Hepatocyte (in vitro differentiated cells): ENCODE measurements at places on chromosomes 4 and X. TPM values are rescaled to one million over a fixed set of nuclear protein-coding genes. Genes with fewer than 3 reads are reported as not detected.

The CCDC149 gene
- total RNA-seq = 8.3 and 13.3 TPM in 2 replicates

- no peak for DNase-seq
- H3K36me3 ChIP-seq = no peaks in the 10 kb centered on the region
- peak overlapping the region; percentile 45 for H3K27ac ChIP-seq
- H3K4me1 ChIP-seq = no peaks in the 10 kb centered on the region
- no peaks in the 10 kb centered on the region for H3K27me3 ChIP-seq
- H3K4me3 ChIP-seq = no peak overlapping the region
Observed at GRCh38 chrX:31223817-31224216, 152.0 kb upstream of the FTHL17 start.

DNA sequence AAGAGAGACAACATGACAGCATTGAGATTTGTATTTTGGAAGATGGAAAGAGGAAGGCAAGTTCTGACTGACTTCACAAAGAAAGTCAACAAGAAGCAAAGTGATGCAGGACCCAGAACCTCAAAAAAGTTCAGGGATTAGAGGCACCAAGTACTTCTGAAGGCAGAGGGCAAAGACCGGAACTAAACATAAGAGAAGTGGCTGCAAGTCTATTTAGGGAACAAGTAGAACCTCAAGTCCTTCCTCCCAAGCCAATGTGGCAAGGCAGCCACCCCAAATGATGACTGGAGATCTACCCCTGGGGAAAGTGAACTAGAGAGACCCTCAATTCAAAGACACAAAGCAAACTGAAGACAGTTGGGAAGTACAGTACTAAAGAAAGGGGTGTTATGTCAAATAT, 46.6 kb downstream of the SLC39A8 start:
- H3K4me3 ChIP-seq = no peak overlapping the region
- no peak for DNase-seq
- no peak overlapping the region for H3K27ac ChIP-seq
- H3K36me3 ChIP-seq = no peaks in the 10 kb centered on the region
- H3K4me1 ChIP-seq = no peaks in the 10 kb centered on the region

The DCUN1D4 gene
- 33.6 and 39.9 TPM in 2 replicates for total RNA-seq

The TMEM255A gene
- 0.44 and 0.77 TPM in 2 replicates for total RNA-seq

The SMARCA1 gene
- total RNA-seq = 118 and 119 TPM in 2 replicates

DNA sequence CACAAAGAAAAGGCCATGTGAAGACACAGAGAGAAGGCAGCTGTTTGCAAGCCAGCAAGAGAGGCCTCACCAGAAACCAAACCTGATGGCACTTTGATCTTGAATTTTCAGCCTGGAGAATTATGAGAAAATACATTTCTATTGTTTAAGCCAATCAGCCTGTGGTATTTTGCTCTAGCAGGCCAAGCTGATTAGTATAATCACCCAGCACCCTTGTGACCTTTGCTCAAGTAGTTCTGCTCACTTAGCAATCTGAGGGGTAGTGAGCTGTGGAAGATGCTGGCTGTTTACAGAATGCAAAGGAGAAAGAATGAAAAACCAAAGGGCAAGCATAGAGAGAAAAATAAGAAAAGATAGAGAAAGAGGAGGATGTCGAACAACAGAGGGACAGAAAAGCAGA, 396.4 kb upstream of the BOD1L1 start:
- H3K4me1 ChIP-seq = peaks cover 6% of the 10 kb centered on the region
- H3K36me3 ChIP-seq = no peaks in the 10 kb centered on the region
- H3K27ac ChIP-seq = peak overlapping the region; percentile 44
- no peak for DNase-seq
- H3K4me3 ChIP-seq = no peak overlapping the region
- H3K27me3 ChIP-seq = no peaks in the 10 kb centered on the region

The ALAS2 gene
- total RNA-seq = 0.36 TPM in 1 of 2 replicates, not detected in the other

DNA sequence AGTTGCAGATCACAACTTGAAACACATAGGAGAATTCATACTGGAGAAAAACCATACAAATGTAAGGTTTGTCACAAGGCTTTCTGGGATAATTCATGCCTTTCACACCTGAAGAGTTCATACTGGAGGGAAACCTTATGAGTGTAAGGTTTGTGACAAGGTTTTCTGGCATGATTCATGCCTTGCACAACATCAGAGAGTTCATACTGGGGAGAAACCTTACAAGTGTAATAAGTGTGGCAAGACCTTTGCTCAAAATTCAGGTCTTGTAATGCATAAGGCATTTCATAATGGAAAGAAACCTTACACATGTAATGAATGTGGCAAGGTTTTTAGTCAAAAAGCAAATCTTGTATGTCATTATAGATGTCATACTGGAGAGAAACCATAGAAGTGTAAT, 58.8 kb upstream of the ENPEP start:
- H3K27ac ChIP-seq = no peak overlapping the region
- no peak overlapping the region for H3K4me3 ChIP-seq
- DNase-seq = no peak
- no peaks in the 10 kb centered on the region for H3K27me3 ChIP-seq

GRCh38 chr4:143360838-143361625, 24.4 kb downstream of the GAB1 start:
- peak overlapping the region; percentile 91 for H3K27ac ChIP-seq
- no peak for DNase-seq
- H3K36me3 ChIP-seq = no peaks in the 10 kb centered on the region
- H3K4me3 ChIP-seq = no peak overlapping the region
- no peaks in the 10 kb centered on the region for H3K27me3 ChIP-seq

DNA sequence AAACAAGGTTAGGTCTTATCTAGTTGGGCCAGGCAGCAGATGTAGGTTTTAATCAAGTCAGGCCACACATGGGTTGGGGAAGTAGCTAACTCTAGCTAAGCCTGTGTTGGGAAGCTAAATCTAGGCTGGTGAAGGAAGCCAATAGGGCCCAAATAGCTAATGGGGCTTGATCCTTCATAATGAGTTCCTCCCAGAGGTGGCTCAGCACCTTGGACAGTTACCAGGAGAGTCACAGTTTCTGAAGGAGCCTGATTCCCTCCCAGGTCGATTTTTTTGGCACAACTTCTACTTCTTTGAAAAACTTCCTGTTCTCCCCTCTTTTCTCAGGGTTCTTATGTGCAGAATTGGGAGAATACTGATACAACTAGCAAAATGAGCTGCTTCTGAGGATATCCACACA, 242.5 kb upstream of the PRPS2 start:
- no peaks in the 10 kb centered on the region for H3K4me1 ChIP-seq
- H3K27ac ChIP-seq = no peak overlapping the region
- no peak overlapping the region for H3K4me3 ChIP-seq
- DNase-seq = peak; percentile 47

The IL13RA1 gene
- 38.5 and 40.9 TPM in 2 replicates for total RNA-seq

- peak overlapping the region; percentile 39 for H3K4me3 ChIP-seq
- peak; percentile 6 for DNase-seq
- no peaks in the 10 kb centered on the region for H3K4me1 ChIP-seq
- H3K27me3 ChIP-seq = peaks cover 2% of the 10 kb centered on the region
- H3K36me3 ChIP-seq = no peaks in the 10 kb centered on the region
- H3K27ac ChIP-seq = no peak overlapping the region
Observed at GRCh38 chrX:138710866-138711341, 613 bp downstream of the FGF13 start.

The DUSP9 gene
- 86.2 and 87.3 TPM in 2 replicates for total RNA-seq

The SYNPO2 gene
- 10.3 and 12.6 TPM in 2 replicates for total RNA-seq
